ENCODE measurements at places on chromosomes 1 and 21. TPM values are rescaled to one million over a fixed set of nuclear protein-coding genes. Genes with fewer than 3 reads are reported as not detected.

Gene RALGPS2
- total RNA-seq = 34.0 TPM

Gene FAM177B
- total RNA-seq = 0.63 TPM

Gene CDC42
- total RNA-seq = 791 TPM

Gene UAP1
- 40.2 TPM for total RNA-seq

Gene CTSS
- total RNA-seq = 1,898 TPM

Gene CFAP74
- under 0.01 TPM for total RNA-seq

Gene CENPF
- 0.73 TPM for total RNA-seq

Gene BMP8B
- total RNA-seq = 0.31 TPM

Gene CD247
- 162 TPM for total RNA-seq

Gene KCNJ6
- under 0.01 TPM for total RNA-seq

Gene FAM72D
- total RNA-seq = not detected

Gene ATP6V1G3
- total RNA-seq = not detected

Gene MCOLN2
- 14.1 TPM for total RNA-seq

Gene SLAMF7
- total RNA-seq = 12.9 TPM

Gene ASCL5
- not detected for total RNA-seq

Gene PGLYRP3
- not detected for total RNA-seq

Gene RABIF
- 5.1 TPM for total RNA-seq

Gene ATF6
- total RNA-seq = 27.5 TPM

Gene BCAS2
- 91.3 TPM for total RNA-seq

Gene LYPD8
- not detected for total RNA-seq

Gene RAD54L
- not detected for total RNA-seq
